ENCODE measurements at places on chromosomes 16 and 17.

DNA sequence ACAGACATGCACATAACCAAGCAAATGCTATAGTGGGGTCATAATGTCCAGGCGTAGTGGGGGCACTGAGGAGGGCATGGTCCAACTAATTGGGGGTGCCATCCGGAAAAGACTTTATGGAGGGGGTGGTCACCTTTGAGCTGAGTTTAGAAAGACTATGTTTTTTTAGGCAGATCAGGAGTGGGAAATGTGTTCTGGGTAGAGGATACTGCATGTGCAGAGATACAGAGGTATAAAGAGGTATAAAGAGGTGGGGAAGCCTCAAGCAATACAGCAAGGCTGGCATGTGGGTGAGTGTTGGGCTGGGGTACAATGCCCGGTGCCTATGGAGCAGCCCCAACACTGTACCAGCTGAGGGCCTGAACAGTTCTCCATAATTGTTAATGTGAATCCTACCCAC is 53.1 kb downstream of the SPACA3 start:
- no peak for DNase-seq

GRCh38 chr16:27500801-27501200 is 48.9 kb downstream of the GTF3C1 start:
- no peak for DNase-seq

DNA sequence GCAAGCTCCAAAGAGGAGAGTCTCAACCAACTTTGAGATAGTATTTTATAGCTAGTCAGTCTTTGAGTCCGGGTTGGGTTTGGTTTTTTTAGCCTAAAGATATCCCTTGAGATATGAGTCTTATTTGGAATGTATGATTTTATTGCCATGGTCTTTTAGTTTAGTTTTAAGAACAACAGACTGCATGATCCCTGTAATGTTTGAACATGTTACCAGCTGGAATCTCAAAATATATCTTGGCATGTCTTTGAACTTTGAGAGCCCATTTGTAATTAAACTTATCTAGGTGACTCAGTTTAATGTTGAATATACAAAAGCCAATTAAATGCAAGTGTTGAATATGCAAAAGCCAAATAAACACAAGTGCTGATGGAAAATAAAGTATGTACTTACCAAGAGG is 100.6 kb downstream of the TANGO6 start:
- no peak for DNase-seq

DNA sequence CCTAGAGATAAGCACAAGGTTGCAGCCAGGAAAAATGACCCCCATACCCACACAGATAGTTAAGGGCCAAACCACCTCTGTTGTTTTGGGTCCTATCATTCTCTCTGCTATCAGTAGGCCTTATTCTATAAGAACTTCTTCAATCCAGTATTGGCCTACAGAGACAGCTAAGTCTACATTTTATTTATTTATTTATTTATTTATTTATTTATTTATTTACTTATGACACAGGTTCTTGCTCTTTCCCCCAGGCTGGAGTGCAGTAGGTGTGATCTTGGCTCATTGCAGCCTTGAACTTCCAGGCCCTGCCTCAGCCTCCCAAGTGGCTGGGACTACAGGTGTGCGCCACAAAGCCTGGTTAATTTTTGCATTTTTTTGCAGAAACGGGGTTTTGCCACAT is 7.5 kb upstream of the MAPT start:
- no peak for DNase-seq

DNA sequence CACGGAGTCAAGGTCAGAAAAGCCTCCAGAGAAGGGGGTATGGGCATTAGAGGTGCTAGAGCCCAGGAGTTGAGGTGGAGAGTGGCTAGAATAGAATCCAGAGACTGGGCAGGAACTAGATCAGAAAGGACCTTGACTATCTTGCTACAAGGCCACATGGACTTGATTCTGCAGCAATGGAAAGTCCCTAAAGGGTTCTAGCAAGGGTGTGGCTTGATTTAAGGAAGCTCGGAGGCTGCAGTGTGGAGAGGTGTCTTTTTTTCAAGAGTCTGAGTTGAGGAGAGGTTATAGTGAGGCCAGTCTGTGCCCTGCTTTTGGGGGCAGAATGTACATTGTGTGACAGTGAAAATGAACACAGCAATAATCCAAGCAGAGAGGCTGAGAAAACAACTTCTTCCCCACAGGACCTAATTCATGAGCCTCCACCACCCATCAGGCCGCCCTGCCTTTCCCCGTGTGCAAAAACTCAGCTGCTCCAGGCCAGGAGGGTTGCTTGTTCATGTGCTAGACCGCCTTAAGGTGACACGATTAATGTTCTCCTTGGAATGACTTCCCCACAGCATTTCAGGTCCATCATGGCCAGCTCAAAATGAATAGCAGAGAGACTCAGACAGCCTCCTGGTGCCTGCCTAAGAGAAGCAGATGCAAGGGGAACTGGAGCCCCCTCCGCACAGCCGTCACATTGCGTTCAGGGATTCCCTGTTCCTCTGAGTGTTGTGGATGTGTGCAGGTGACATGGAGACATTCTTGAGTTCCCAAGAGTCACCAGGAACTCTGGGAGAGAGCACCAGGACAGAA is 8.7 kb upstream of the BEAN1 start:
- no peak for DNase-seq

DNA sequence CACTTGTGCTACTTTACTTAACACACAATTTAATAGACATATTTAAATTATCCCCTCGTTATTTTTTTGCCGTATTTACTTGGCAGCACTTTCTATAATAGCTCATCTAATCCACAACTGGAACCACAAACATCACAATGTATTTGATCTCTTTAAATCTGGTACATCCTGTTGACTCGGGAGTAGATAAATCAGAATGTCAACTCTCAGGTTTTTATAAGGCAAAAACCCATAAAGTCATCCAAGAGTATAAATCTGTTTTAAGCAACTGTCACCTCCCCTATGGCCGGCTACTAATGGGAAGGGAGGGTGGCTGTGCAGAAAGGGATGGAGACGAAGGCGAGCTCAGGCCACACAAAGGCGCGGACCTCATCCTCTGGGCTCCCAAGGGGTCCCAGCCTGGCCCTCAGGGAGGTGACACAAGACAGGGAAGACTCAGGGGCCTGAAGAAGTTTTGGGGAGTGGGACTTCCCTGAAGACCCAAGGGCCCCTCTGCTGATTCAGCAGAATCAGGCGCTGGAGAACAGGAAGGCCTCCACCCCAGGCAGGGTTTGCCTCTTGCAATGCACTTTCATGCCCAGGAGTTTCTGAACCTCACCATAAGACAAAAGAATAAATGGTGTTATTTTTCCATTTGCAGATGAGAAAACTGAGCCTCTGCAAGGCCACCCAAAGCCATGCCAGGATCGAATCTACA is 122.5 kb downstream of the ZNF423 start:
- no peak for DNase-seq

- DNase-seq = peak; percentile 23
Measured at GRCh38 chr17:55264278-55264644, 499 bp upstream of the HLF start.

GRCh38 chr16:26645614-26646013 is 421.1 kb upstream of the C16orf82 start:
- no peak for DNase-seq

- no peak for DNase-seq
Measured at GRCh38 chr17:58184986-58185761, 7.4 kb upstream of the EPX start.

DNA sequence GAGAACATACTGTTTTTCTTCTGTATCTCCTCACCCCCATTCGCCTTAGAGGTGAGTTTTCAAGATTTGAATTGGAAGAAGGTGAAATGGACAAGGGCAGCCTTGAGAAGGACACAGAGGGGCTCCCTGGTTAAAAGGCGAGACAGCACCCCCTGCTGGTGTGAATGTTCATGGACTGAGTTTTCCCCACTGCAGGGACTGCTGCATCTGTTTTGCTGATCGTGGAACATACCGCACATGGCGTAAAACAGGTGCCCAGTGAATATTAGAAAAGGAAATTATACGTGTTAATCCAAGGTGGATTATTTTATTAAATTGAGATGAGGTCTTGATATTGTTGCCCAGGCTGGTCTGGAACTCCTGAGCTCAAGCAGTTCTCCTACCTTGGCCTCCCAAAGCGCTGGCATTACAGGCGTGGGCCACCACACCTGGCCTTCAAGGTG is 54.5 kb downstream of the NDE1 start:
- DNase-seq = peak; percentile 30

DNA sequence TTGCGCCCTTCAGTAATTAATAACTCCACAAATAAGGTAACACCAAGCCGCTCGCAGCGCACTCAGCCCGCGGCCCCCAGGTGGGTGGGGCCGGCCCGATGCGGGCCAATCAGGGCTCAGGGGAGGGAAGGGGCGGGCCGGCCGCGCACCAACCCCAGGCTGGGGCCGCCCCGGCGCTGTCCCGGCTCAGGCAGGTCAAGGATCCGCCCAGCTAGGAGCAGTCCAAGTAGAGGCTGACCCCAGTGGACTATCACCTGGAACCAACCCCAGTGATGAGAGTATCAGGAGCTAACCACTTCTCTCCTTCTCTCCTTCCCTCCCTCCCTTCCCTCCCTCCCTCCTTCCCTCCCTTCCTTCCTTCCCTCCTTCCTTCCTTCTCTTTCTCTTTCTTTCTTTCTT is 110.8 kb downstream of the C16orf78 start:
- peak; percentile 26 for DNase-seq

- DNase-seq = no peak
Measured at GRCh38 chr17:80986046-80986445, 5.6 kb upstream of the CHMP6 start.

DNA sequence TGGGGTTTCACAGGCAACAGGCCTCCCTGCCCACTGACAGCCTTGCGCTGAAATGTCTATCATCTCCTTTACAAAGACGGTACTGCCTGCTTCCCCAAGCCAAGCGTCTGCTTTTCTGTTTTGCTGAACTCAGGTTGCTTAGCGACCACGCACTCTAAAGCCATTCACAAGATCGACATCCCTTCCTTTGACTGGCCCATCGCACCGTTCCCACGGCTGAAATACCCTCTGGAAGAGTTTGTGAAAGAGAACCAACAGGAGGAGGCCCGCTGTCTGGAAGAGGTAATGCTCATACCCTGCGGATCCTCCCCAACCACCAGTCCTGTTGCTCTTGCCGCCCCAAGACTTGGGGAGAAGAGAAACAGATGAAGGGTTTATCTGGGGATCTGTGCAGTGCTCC is 28.7 kb downstream of the TMEM186 start:
- no peak for DNase-seq

GRCh38 chr17:18950346-18950745 is 1.6 kb upstream of the SLC5A10 start:
- no peak for DNase-seq

DNA sequence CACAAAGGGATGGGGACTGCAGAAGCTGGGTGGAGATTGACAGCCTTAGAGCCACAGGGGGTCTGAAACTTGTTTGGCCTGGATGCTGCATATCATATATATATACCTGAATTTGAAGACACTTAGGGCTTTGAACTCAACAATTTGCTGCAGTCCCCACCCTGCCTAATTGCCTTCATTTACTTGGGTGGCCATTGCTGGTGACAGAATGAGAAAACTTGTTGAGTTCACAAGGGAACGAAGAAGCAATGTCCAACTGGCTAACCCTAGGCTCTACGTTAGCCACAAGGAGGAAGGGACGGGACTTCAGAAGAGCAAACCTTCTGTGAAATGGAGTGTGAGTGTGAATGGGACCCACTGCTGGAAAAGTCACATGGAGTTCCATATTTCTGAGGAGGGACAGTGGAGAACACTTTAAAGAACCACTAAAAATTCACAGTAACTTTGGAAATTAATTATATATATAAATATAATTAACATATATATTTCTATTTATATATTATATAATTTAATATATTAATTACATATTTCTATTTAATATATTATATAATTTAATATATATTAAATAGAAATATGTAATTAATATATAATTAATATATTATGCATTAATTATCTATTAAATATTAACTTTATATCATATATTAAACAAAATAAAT is 215.3 kb upstream of the SOX9 start:
- DNase-seq = no peak

DNA sequence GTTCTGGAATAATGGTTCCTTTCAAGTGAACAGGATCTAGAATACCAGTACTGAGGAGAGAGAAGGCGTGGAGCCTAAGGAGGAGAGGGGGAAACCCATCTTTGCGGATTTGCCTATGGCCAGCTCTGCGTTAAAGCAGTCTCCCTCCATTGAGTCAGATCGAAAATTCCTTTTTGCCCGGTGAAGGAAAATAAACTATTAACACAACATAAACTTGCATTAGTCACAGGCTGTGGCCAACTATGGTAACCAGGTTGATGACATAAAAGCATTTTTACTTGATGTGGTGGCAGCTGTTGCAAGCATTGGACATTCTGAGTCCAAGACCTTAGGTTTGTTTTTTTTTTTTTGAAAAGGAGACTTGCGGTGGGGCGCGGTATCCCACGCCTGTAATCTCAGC is 8.9 kb downstream of the LDAF1 start:
- DNase-seq = no peak

- no peak for DNase-seq
Measured at GRCh38 chr16:2148714-2149629, 547 bp downstream of the RAB26 start.

- DNase-seq = no peak
Measured at GRCh38 chr17:8825802-8826201, 26.6 kb upstream of the MFSD6L start.

All from NCI-H1105 treated with DMSO at 0.1 percent for 48 hours (cell line).